ENCODE measurements at places on chromosomes 16 and 17.

- no peak for DNase-seq
Observed at GRCh38 chr16:53912155-53912554, 208.2 kb downstream of the FTO start.

DNA sequence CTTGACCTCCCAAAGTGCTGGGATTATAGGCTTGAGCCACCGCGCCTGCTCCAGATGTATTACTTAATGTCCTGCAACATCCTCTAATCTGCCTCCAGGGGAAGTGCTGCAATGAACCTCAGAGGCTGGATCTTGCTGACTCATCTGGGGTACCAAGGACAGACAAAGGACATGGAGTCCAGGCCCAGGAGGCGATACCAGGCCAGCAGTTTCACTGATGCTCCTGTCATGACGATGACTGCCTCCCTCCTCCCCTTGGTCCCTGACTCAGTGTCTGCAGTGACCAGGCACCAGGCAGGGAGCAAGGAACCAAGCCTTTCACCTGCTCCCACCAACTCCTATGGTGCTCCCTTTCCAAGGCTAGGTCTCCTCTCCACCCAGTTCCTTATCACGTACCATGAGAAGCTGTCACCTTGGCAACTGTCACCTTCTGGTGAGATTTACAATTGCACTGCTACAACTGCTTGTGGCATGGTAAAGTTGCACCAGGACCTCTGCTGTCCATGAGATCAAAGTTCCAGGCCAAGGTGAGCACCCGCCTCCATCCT, 21.6 kb upstream of the PHOSPHO1 start:
- no peak for DNase-seq

GRCh38 chr16:53153130-53153529, 98.3 kb downstream of the CHD9 start:
- DNase-seq = no peak

DNA sequence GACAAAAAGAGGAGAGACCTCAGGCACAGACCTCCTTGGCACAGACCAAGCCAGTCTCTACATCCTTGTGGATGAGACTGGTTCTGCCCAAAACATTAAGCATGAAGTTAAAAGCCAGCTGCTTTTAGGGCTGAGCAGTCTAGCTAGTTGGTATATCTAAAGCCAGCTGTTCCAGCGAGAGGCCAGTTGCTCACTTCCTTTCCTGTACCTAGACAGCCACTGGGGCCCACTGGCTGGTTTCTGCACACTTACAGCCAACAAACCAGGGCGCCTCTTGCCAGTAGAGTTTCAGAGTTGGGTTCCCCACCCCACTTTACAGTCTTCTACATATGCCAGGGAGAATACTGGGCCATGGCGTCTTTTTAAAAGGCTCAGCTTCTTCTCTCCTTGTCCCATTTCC, 242.4 kb downstream of the ZFHX3 start:
- DNase-seq = no peak

DNA sequence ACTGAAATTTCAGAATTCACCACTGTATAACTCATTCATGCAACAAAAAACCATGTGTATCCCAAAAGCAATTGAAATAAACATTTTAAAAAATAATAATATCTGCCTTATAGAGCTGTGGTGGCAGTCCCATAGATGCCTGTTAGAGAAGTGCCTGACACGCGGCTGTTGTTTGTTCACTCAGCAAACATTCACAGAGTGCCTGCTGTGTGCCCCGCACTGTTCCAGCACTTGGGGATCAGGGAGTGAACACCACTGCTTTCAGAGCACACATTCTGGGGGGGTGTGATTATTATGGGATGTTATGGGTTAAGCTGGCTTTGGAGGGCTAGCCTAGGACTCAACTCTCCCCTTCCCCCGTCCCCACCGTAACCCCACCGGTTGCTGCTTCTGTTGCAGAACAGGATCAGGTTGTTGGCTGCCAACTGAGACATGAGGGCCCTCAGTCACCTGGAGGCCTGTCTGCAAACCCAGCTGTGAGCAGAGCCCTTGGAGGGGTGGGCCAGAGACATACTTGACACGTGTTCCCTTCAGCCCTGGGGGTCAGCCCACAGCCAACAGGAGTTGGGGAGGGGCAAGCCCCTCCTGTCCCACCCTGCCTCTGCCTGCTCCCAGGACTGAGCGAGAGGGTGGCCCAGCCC, 103.3 kb upstream of the CIBAR2 start:
- no peak for DNase-seq

GRCh38 chr17:73280191-73280590, 18.5 kb upstream of the CPSF4L start:
- DNase-seq = no peak

DNA sequence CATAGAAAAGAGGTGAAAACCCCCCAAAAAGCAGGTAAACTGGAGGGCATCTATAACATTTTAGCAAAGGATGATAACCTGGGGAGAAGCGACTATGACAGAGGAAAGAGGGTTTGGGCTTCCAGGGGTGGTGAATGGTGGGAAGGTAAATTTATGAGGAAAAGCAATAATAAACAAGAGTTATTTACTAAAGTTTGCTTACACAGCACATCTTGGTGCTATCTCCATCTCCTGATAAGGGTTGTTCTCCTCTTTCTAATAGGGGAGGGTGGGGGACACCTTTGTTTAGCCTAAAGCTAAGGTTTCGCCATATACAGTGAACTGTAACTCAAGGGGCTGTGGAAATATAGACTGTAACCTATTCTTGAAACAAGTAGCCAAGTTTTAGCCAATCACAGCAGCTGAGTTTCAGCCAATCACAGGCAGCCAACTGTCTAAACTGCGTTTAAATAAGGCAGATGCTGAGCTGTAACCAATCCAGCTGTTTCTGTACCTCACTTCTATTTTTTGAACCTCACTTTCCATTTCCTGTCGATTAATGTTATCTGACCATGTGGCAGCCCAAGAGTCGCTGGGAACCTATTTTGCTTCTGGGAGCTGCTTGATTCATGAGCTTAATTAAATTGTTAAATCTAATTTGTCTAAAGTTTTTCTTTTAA, 191.8 kb downstream of the MAP2K6 start:
- DNase-seq = no peak

- no peak for DNase-seq
Observed at GRCh38 chr17:27622986-27623385, 8.0 kb upstream of the LGALS9 start.

DNA sequence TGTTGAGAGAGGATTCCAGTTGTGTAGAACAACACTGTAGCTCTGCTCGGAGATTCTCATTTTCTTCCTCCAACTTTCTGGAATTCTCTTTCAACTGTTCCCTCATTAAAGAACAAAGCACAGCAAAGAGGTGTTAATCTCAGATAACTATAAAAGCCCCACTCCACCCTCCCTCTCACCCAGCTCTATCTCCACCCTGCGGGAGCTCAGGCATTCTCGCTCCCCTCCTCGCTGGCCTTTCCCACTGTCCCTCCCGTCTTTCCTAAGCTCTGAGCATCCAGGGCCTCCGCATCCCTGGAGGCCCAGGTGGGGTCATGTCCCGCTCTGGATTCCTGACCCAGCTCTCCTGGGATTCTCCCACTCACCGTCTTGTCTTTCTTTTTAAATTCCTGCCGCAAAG, 35.1 kb downstream of the DHX38 start:
- no peak for DNase-seq

- DNase-seq = no peak
Observed at GRCh38 chr17:45336390-45337182, 19.8 kb upstream of the MAP3K14 start.

DNA sequence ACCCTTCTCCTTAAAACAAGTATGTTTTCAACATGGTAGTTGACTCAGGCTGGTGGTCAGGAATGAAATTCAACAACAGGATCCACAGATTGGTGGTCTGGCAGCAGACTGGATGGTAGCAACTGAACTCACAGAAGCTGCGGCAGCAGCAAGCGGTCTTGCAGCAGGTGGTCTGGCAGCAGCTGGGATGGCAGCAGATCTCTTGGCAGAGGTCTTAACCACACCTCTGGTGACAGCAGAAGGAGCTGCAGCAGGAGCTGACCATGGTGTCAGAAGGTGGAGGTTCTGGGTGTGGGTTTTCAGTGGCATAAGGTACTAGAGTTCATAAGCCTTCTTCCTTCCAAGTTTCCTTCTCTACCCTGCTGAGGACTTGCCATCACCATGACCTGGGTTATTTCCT, 2.2 kb upstream of the KRTAP4-1 start:
- DNase-seq = no peak

- DNase-seq = no peak
Observed at GRCh38 chr17:75854101-75854748, 910 bp downstream of the WBP2 start.

DNA sequence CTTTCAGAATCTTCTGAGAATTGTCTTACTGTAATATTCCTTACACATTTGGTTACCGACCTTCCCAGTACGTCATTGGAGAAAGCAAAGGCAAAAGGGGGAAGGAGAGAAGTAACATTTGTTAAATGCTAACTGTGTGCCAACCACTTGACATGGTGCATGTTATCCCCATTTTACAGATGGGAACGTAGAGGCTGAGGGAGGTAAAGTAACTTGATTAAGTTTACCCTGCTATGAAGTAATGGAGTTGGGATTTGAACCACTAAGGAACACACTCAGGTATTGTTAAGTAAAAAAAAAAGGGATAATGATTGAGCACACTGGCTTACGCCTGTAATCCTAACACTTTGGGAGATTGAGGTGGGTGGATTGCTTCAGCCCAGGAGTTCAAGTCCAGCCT, 156.4 kb downstream of the PRKCA start:
- no peak for DNase-seq

GRCh38 chr17:3944485-3945388, 19.5 kb downstream of the ATP2A3 start:
- DNase-seq = no peak

GRCh38 chr16:64629622-64630021, 492.2 kb downstream of the CDH11 start:
- no peak for DNase-seq

GRCh38 chr17:80561541-80562114, 17.0 kb downstream of the RPTOR start:
- DNase-seq = no peak

Data from NCI-H1417 treated with DMSO at 0.1 percent for 48 hours (cell line).